ENCODE measurements at places on chromosomes 3 and 15.

DNA sequence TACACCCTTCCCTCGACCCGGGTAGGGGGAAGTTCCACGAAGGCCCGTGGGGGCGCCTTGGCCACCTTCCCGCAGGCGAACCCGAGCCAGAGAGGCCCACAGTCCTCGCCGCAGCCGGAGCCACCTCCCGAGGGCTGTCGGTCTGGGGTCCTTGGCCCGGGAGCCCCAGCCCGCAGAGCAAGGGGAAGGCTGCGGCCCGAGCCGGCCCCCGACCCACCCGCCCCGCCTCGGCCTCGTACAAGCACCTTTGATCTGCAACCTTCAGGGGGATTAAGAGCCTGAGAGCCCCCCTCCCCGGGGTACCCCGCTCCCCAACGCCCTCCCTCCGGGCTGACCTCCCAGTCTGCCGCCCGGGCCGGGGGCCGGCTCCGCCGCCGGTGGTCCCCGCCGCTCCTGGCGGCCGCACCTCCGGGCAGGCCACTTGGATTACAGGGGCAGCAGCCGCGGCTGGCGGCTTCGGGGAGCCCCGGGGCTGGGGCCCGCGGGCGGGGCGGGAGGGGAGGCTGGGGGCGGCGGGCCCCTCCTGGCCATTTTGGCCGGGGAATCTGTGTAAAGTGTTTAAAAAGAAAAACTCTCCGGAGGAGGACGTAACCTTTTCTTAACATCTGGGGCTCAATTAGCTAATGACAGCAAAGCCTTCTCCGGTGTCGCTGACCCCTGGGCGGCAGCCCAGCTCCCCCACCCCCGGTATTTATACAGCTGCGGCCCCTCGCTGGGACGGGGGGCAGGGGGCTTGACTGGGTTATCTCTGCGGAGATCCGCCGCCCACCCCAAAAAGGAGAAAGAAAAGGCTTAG, 40.2 kb downstream of the EPHB3 start:
- DNase-seq, result no peak

DNA sequence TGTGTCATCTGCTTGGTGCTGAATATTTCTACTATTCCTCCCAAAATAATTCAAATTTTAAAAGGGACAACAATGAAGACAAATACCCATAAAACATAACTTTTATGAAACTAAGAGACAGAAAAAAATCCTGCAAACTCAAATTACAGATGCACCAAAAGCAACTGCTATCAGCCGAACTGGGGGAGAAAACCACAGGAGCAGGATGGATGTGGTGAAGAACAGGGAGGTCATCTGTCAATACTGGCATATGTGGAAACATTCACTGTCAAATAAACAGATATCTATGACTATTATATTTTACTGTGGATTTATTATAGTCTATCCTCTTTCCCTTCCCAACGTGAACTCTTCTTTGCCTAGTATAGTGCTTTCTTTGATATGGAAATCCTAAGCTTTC, 53.3 kb upstream of the CPOX start:
- DNase-seq, result no peak

DNA sequence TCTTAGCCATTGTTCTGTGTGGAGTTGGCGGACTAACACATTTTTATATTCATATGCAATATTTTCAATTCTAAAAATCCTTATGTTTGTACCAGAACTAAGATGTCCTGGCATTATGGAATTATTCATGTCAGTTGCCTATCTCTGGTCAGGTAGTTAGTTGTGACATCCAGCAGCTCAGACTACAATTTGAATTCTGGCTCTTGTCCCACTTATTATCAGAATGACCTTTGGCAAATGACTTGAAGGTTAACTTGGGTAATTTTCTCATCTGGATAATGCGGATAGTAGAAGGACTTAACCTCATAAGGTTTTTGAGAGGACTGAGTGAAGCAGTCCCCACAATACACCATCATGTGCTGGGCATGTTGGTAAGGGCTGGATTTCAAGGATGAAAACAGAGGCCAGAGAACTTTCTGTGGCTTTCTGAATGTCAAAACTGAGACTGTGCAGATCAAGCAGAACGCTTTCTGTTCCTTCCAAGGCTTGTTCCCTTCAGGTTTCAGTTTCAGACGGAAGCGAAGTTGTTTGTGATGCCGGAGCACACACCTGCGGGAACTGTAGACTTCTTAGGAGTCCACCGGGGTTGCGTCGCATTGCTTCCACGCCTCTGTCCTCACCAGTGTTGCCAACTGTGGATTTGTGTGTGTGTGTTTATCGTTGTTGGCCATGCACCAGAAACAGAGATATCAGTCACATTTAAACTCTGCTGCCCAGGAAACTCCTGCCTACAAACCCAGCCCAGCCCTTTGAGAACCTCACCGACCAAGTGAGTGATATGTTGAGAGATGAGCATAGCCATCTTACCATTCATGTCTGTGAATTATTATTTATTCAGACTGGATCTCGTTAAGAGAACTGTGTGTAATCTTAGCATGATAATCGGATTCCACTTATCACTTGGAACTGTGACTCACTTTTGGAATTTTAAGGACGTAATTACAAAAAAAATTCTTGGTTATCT, 76.0 kb downstream of the PTPRG start:
- DNase-seq, result peak; percentile 35

GRCh38 chr3:46413951-46414350, 6.9 kb downstream of the CCRL2 start:
- no peak for DNase-seq

DNA sequence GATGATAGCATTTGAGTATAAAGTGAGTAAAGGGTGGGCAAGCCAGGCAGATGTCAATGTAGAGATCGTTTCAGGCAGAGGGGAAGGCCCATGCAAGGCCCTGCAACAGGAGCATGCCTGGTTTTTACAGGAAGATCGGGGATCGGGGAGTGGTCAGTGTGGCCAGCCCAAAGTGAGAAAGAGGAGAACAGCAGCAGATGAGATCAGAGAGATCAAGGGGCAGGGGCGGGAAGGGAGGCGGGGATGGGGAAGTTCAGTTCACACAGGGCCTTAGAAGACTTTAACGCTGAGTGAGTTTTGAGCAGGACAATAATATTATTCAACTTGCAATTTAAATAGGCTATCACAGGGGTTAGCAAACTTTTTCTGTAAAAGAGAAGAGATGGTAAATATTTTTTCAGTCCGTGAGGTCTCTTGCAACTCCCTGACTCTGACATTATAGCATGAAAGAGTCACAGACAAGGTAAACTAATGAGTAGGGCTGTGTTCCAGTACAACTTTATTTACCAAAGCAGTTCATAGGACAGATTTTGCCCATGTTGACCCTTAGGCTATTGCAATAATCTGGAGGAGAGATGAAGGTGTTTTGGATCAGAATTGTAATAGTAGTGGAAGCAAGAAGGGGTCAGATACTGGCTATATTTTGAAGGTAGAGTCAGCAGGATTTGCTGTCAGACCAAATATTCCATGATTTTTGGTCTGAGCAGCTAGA, 12.4 kb upstream of the CD47 start:
- DNase-seq, result no peak

GRCh38 chr3:129577925-129578786, 28.3 kb downstream of the PLXND1 start:
- DNase-seq, result peak; percentile 54

DNA sequence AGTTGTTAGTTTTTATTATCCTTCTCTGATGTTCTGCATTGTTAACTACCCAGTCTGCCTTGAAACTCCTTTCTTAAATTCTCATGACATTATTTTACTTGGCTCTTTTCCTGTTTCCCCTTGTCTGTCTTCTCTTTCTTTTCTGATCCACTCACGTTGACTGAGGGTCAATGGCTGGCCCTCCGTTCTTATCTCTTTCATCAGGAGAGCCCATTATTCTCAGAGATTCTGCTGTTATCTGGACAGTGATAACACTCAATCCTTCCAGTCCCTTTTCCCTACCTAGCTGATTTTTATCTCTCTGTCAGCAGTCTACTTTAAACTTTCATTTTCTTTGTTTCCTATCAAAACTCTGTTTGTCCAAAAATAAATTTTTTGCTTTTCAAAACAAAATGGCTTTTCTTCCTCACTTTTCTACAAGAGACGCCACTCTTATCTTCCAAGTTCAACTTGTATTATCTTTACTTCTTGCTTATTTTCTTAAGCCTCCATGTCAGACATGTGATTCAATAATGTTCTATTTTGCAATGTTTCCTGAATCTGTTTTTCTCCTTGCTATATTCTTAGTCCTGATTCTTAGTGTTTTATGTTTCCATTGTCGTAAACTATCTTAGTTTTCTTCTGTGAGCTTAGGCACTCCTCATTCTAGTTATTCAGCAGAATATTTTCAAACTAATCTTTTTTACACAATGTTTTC, 120.2 kb downstream of the NEDD4 start:
- no peak for DNase-seq

DNA sequence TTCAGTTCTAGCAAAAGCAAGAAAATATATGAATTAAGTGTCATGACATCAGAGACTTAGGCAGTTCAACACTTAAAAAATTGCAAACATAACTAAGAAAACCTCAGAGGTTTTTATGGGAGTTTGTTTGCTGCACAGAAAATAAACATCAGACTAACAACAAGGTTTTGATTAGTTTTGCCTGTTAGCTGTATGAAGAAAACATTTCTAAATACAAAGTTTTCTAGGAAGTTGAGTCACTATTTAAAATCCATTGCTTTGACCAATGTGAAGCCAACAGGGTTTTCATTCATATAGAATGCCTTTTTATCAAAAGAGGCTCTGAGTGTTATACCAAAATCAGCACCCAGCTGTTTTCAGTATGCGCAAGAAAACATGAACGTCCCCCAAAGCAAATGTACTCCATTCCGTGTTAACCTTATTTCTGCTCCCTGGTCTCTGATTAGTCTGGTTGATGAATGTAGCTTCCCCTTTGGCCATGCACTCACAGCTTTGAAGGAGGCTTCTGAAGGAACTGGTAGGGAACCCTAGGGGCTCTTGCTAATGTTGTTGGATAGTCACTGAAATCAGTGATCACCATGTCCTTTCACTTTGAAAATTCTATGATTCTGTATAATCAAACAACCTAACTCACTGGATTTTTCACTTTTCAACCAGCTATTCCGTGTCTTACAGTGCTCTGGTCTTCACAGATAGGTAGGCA, 89.6 kb upstream of the TSEN2 start:
- no peak for DNase-seq

DNA sequence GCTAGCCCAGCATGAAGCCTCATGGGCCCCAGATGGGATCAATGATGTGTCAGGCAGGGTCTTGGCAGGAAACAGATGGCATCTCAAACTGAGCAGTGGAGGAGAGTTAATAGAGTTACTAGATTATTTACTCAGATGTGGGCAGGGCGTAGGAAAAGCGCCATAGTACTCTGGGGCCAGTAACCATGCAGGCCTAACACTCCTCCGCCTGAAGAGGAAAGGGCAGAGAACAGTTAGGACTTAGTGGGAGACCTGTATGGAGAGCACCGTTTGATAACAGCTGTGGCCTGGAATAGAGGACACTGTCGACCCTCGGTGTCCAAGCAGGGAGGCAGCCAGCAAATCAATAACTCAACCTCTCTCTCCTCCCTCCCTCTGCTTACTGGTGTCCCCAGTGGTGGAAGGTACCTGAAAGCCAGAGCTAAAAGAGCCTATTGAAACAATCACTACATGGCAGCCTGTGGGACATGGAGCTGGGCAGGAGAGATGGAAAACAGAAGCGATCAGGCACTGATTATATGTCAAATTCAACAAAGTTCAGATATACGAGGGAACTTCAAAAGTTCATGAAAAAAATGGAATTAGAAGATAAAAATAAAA, 111.4 kb upstream of the CCNL1 start:
- no peak for DNase-seq

GRCh38 chr15:75945953-75946352, 42.3 kb downstream of the FBXO22 start:
- no peak for DNase-seq

GRCh38 chr15:76730262-76730661, 174.9 kb downstream of the SCAPER start:
- DNase-seq, result no peak

GRCh38 chr15:68203486-68203885, 1.6 kb downstream of the CALML4 start:
- DNase-seq, result no peak

DNA sequence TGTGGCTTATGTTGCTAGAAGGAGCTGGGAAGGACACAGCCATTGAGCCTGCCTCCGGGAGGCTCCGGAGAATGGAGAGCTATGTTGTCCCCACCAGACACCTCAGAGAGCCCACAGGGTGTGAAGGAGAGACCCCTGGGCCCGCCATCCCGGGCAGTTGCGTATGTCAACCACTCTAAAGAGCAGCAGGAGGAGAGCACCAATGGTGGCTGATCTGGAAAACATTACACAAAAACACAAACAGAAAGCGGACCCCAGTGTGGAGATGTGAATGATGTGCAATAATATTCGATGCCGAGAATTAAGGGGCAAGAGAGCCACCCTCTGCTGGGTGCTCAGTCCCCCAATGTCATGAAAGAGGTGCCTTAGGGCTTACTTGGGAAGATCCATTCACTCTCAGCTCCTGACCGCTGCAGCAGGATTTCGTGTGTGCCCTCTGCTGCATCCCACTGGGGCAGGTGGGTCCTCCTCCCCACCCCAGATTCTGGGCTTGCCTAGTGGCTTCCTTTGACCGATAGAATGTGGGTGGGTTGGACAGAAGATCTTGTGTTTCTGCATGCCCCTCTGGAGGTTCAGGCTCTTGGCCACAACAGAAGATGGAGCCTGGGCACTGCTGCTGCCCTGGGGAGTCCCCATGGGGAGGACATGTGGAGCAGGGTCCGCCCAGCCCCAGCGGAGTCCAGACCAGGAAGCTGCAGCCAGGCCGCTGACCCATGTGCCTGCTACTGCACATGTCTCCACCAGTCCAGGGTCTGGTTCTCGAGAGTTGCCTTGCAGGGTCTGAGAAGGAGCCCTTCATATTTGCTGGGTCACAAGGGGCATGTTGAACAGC, 245.3 kb downstream of the OCA2 start:
- DNase-seq, result no peak

GRCh38 chr3:178833695-178834094, 237.9 kb downstream of the ZMAT3 start:
- no peak for DNase-seq

GRCh38 chr3:182644013-182644412, 149.3 kb upstream of the ATP11B start:
- no peak for DNase-seq

DNA sequence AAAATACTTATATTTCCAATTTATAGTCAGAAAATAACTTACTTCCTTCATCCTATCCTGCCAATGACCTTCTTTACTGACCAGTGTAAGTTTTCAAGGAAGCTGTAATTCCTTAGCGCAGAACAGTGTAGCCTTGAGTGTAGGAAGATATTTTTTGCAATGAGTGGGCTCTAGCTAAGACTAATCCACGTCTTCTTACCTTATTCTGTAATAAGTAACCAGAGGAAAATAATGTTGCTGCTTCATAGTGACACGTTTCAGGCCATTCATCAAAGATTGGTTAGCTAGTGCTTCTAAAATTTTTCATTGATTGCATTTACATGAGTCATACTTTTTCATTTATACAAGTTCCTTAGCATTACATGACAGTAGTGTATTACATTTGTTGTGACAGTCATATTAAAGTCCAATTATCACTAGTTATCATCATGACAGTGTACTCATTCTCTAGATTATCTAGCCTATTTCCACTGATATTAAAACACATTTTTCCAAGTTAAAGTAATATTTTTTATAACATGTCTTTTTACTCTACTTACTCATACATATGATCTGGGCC, 403.8 kb upstream of the EPHA3 start:
- no peak for DNase-seq

Measured in GM12865 (cell line).